ENCODE measurements at places on chromosomes 2 and 18.

- DNase-seq: no peak
Observed at GRCh38 chr2:37011130-37011529, 44.8 kb upstream of the STRN start.

GRCh38 chr18:51074605-51075004 lies 44.6 kb downstream of the SMAD4 start:
- no peak for DNase-seq

GRCh38 chr2:158996378-158996993 lies 28.0 kb downstream of the TANC1 start:
- no peak for DNase-seq

DNA sequence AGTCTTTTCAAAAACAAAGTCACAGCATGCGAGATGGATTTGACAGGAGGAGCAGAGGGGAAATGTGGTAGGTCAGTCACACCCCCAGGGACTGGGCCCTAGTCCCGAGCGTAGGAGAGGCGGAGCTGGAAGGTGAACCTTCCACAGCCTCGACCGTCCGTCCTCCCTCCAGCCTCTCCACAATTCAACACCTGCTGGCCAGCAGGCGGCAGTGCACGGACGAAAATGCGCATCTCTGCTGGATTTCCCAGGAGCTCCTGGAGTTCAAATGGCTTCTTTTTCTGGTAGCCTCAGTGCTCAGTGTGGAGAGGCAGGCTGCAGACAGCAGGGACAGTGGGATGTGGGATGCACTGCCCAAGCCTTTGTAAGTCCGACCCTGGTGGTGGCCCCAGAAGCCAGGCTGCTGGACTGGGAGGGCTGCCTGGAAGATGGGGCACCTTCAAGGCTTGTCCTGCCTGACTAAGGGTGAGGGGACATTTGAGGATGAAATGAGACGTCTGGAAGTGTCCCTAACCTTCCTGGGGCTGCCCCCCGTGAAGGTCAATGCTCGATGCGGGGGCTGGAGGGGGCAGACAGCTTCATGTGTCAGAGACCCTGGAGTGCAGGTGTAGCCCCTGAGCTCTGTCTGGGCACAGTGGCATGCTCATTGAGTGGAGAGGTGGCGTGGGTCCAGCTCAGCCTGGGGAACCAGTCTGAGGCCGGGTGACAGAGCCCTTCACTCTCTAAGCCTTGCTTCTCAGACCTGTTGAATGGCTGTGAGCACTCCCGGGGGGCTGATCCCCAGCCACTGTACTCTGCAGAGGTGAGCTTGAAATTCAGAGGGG lies 189.5 kb downstream of the TFCP2L1 start:
- DNase-seq: no peak

GRCh38 chr2:113283704-113284284 lies 5.1 kb upstream of the PAX8 start:
- no peak for DNase-seq

- DNase-seq: no peak
Observed at GRCh38 chr2:28639836-28640235, 111.8 kb upstream of the PPP1CB start.

Data from CD4-positive, alpha-beta T cell treated with Interleukin-6 at 100 ng/mL for 8 hours (primary cell).